SJSA1 (cell line): ENCODE measurements at places on chromosomes 4 and X. TPM values are rescaled to one million over a fixed set of nuclear protein-coding genes. Genes with fewer than 3 reads are reported as not detected.

DOCK11 gene
- total RNA-seq = 9.5 and 14.8 TPM in 2 replicates

SYP gene
- 0.16 and 0.53 TPM in 2 replicates for total RNA-seq

HMX1 gene
- 0.63 TPM in 1 of 2 replicates, not detected in the other for total RNA-seq

CT45A9 gene
- total RNA-seq = not detected in 2 replicates

CHRDL1 gene
- 0.89 and 3.6 TPM in 2 replicates for total RNA-seq
